Naive thymus-derived CD8-positive, alpha-beta T cell (primary cell): ENCODE measurements at places on chromosomes 1 and 21. TPM values are rescaled to one million over a fixed set of nuclear protein-coding genes. Genes with fewer than 3 reads are reported as not detected.

DNA sequence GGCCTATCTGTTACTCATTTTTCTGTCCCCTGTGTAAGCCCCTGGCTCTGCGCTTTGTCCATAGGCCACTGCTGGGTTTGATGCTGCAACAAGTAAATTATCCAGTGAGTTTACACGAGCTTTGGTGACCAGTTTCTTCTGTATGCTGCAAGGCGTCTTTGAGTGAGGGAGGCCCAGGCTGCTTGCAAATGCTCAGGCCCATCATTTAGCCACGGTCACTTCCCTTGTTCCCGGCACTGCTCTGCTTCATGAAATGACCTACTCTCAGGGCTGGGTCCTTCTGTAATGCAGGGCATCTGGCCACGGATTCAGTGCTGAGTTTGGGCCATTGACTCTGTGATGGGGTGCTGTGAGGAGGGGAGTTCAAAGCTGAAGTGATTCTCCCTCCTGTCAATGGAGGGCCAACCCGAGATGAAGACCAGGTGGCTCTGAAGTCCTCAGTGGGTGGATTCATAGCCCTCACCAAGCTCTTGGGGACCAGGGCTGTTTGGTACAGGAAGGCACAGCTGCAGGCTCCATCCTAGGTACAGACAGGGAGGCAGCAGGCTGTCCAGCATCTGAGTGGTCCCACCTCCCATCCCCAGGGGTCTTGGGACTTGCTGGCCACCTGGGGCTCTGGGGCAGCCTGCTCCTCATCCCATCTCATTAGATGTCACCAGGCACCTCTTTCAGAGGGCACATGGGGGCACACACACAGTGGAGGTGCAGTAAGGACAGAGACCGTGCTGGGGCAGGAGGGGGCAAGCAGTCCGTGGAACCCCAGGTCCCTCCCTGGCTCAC lies 21.7 kb downstream of the LHX4 start:
- no peak for DNase-seq

Gene KIF21B
- 95.3 TPM for total RNA-seq

DNA sequence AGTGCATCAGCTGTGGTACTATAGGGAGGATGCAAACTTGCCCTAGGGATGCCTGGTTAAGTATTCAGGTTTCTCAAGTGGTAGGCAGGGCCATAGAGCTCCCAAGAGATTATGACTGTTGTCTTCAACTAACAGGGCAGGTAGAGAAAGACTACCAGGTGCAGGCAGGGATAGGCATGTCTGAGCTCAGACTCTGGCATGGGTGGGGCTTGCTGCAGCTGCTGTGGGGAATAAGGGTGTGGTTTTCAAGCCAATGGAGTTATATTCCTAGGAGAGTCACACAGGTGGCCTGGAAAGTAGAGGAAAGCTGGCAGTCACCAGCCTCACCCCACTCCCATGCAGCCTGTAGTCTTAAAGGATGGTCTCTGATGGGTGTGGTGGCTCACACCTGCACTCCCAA lies 673.4 kb upstream of the ADGRL4 start:
- DNase-seq, result no peak

GRCh38 chr1:224753491-224753890 lies 137.4 kb downstream of the CNIH3 start:
- no peak for DNase-seq

Gene TNFRSF9
- total RNA-seq, result 0.25 TPM

- no peak for DNase-seq
Measured at GRCh38 chr1:27349784-27350662, 8.2 kb downstream of the SYTL1 start.

- DNase-seq, result no peak
Measured at GRCh38 chr1:30793209-30793608, 35.6 kb upstream of the LAPTM5 start.

Gene MCOLN2
- total RNA-seq, result 3.7 TPM

- no peak for DNase-seq
Measured at GRCh38 chr1:114453361-114453784, 57.6 kb downstream of the TRIM33 start.

DNA sequence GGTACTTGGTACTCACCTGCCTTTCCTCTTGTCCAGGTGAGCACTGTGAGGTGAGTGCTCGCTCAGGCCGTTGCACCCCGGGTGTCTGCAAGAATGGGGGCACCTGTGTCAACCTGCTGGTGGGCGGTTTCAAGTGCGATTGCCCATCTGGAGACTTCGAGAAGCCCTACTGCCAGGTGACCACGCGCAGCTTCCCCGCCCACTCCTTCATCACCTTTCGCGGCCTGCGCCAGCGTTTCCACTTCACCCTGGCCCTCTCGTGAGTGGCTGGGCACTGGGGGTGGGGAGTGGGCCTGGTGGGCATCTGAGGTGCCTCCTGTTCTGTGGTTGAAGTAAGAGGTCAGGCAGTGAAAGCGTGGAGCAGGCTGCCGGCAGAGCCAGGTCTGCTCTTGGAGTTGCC lies 11.7 kb downstream of the CELSR2 start:
- no peak for DNase-seq

- DNase-seq, result peak; percentile 83
Measured at GRCh38 chr1:44807364-44808062, 362 bp upstream of the DYNLT4 start.

Gene SLC16A4
- total RNA-seq, result 0.88 TPM

DNA sequence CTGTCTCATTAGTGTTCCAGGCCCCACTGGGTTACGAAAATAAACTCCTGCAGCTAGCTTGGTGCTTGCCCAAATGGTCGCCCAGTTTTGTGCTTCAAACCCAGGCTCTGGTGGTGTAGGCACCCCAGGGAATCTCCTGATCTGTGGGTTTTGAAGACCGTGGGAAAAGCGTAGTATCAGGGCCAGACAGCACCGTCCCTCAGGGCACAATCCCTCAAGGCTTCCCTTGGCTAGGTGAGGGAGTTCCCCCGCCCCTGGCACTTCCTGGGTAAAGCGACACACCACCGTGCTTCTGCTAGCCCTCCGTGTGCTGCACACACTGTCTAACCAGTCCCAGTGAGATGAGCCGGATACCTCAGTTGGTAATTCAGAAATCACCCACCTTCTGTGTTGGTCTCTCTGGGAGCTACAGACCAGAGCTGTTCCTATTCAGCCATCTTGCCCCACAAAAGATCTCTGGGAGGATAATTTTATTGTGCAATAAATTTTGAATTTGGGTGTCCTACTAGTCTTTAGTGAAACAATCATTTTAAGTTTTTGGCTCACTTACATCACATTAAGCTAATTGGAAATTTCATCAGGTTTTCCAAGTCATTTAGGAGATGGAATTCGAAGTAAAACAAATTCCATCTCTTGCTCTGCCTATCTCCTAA lies 9.4 kb upstream of the SLC25A24 start:
- no peak for DNase-seq

Gene THEM4
- 154 TPM for total RNA-seq

DNA sequence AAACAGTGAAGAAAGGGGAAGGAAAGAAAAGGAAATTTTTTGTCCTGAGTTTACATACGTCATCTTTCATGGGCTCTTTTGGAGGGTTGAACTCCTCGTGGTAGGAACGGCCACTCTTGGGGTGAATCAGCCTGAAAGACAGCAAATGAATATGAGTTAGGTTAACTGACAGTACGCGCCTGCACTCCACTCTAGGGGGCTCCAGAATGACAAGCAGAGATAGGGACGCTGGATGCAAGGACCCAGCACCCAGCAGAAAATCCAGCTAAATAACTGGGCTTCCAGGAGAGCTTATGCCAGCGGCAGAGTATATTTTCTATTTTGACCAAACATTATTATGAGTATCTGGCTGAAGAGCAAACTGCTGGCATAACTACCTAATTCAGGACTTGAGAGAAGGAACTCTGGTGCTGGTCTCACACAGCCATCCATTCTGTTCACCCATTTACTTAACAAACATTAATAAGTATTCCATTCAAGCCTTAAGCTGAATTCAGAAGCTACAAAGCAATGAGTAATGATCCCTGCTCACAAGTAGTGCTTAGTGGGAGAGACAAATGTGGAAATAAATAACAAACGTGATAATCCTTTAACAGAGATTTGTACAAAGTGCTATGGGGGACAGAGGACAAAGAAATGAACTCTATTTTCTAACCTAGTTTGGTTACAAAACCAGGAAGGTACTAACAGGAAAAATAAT lies 22.1 kb downstream of the AK2 start:
- DNase-seq, result no peak

Gene PTGFR
- not detected for total RNA-seq

- no peak for DNase-seq
Measured at GRCh38 chr1:177286396-177286795, 115.6 kb downstream of the BRINP2 start.

Gene CASQ2
- not detected for total RNA-seq

Gene CD1D
- total RNA-seq, result 0.27 TPM

DNA sequence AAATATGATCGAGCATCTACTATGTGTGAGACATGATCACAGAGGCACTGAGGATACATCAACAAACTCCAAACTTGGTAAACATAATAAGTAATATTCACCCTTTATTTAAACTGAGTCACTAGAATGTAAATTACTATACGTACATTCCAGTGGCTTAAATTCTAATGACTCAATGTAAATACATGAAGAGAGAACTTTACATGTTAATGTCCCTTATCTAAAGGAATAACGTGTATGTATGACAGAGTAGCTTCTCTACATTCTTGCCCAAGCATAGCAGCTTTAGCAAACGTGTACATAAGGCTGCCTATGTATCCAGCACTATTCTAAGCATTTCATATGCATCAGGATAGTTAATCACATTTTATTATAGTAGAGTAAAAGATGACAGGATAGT lies 111.8 kb upstream of the CYYR1 start:
- DNase-seq, result no peak
